ENCODE measurements at places on chromosomes 5 and 9.

DNA sequence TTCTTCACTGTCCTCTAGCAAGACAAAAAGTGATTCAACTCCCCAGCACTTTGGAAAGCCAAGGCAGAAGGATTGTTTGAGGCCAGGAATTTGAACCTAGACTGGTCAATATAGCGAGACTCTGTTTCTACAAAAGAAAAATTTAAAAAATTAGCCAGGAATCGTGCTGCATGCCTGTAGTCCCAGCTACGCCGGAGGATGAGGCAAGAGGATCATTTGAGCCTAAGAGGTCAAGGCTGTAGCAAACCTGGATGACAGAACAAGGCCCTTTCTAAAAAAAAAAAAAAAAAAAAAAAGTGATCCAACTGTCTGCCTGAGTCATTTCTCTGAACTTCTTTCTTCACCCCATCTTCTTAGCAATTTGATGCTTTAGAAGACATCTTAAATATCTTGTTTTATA is 12.4 kb downstream of the ITGA2 start:
- DNase-seq, result no peak

- DNase-seq, result no peak
Measured at GRCh38 chr5:147972076-147972840, 65.9 kb upstream of the C5orf46 start.

- DNase-seq, result no peak
Measured at GRCh38 chr9:37100327-37100726, 20.0 kb upstream of the ZCCHC7 start.

DNA sequence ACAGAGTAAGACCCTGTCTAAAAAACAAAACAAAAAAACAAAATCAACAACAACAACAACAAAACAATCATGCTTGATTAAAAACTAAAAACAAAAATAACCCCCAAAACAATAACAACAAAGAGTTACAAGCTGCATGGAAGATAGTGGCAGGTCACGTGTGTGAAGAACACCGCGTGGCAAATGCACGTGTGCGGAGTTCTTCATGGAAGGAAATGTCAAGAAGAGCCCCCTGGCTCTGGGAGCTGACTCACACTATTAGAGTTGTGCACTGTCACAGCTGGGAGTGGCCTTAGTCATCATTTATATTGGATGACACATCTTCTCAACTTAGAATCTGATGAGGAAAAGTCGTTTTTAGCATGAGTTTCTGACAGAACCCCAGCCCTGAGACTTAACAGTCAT is 110.5 kb downstream of the JMY start:
- DNase-seq, result no peak

- no peak for DNase-seq
Measured at GRCh38 chr5:11770310-11770709, 133.9 kb downstream of the CTNND2 start.

- DNase-seq, result no peak
Measured at GRCh38 chr9:116020146-116020545, 133.4 kb upstream of the PAPPA start.

DNA sequence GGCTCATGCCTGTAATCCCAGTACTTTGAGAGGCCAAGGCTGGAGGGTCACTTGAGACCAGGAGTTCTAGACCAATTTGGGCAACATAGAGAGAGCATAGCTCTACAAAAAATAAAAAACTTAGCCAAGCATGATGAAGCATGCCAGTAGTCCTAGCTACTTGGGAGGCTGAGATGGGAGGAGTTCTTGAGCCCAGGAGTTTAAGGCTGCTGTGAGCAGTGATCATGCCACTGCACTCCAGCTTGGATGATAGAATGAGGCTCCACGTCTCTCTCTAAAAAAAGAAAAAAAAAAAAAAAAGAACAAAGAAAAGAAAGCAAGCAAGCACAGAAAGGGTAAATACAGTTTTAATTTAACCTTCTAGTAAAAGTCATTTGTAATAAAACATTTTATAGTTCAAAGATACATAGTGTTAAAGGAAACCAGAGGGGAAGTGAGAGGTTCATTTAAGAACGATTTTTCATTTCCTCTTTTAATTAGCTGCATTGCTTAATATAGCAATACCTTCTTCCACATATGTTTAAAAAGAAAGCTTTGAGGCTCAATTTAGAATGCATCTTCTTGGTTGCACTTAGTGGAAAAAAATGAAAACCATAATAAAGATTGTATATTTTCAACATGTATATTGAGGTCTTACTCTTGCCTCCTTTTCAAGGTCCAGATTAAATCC is 14.9 kb downstream of the GAPT start:
- no peak for DNase-seq

DNA sequence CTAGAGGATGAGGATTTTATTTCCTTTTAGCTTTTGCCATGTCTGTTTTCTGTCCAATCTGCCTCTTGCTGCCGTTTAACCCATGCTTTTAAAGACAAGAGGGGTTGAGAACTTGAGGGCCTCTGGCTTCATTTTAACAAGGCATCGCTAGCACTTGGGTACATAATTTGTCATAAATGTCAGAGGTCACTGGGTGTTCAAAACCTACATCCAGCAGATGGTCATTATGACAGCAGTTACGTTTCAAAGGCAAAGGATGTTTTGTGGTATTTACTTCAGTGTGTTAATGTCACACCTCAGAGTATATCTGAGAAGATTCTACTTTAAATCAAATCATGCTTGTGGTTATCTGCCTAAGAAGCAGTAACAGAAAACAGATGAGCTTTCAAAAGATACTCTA is 918.3 kb downstream of the NR2F1-AS1 start:
- no peak for DNase-seq

DNA sequence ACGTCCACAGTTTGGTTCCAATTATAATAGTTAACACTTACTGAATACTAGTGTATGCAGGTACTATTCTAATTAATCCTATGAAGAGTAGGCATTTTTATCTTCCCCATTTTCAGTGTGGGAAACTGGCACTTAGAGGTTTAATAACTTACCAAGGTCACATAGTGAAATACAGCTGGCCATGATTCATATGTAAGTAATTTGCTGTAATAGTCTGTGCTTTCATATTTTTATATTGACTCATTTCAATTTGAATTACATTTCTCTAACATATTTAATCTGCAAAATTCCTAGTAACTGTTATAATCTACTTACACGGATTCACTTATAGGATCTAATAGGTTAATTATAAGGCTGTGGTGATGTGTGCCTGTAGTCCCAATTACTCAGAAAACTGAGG is 19.4 kb downstream of the CCNH start:
- DNase-seq, result no peak

DNA sequence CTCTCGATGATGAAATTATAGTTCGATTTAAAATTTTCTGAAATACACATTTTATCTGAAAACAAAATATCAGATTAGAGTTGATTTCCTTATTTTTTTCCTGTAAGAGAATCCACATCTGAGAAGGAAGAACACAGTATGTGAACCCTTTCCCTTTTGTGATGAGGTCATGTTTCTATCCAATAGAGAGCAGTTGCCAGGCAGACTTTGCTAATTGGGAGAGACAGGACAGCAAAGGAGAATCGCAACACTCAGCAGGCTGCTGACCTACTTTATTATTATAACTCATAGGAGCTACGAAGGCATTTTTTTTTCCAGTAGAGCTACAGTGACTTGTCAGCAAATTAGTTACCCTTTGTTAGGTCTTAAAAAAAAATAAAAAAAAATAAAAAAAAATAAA is 242.1 kb downstream of the HCN1 start:
- DNase-seq, result no peak

DNA sequence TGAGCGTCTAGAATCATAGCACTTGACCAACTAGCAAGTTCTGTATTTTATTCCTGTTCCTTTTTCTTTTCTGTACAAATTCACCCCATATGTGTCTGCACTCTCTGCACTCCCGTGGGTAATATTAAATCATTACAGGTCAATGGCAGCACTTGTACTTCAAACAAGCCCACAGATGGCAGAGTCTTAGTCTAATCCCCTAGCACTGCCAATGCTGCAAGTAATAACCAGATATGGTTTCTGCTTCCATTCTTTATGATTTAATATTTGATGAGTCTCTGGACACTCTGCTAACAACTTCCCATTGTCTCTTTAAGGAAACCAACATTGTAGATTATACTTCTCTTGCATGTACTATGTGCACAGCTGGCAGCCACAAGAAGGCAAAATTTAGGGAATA is 343.8 kb upstream of the CHD1 start:
- DNase-seq, result no peak

DNA sequence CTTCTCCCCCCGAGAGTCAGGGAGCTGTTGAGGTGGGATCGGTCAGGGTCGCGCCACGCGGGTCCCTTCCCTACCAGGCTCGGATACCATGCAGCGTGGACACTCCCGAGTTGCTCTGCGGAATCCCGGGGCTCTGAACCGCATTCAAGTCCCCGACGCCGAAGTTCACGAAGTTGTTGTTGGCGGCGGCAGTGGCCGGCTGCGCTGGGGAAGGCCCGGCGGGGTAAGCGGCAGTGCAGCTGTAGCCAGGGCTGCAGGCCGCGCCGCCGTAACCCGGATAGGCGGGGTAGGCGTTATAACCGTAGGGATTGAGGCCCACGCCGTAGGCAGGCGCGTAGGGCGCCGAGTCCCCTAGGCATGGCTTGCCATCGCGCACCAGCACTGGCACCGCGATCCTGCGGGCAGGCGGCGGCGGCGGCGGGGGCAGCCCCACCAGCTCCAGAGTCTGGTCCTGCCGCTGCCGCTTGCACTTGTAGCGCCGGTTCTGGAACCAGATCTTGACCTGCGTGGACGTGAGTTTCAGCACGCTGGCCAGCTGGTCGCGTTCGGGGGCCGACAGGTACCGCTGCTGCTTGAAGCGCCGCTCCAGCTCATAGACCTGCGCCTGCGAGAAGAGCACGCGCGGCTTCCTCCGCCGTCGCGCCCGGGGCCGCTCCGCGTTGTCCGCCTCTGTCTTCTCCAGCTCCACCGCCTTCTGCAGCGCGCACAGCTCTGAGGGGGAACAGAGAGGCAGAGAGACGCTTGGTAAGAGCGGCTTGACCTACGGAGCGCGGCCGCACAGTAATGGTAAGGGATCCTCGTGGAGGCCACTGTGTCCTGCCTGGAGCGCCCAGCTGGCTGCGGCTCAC is 2.3 kb downstream of the NKX2-5 start:
- no peak for DNase-seq

DNA sequence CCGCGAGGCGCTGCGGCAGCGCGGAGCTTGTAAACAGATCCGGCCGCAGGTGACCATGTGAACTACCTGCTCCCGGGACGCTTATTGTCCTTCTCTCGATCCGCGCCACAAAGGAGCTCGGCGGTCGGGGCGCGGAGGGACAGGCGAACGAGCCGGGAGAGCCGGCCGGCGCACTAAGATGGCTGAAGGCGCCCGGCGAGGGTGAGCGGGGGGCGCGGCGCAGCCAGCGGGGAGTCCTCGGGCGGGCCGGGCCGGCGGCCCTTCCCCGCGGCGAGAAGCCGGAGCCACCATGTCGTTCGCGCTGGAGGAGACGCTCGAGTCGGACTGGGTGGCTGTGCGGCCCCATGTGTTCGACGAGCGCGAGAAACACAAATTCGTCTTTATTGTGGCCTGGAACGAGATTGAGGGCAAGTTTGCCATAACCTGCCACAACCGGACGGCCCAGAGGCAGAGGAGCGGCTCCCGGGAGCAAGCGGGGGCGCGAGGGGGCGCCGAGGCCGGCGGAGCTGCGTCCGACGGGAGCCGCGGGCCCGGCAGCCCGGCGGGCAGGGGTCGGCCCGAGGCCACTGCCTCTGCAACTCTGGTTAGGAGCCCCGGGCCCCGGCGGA is 535 bp downstream of the JMY start:
- DNase-seq, result peak; percentile 24

- DNase-seq, result no peak
Measured at GRCh38 chr5:166441-167372, 24.6 kb upstream of the LRRC14B start.

DNA sequence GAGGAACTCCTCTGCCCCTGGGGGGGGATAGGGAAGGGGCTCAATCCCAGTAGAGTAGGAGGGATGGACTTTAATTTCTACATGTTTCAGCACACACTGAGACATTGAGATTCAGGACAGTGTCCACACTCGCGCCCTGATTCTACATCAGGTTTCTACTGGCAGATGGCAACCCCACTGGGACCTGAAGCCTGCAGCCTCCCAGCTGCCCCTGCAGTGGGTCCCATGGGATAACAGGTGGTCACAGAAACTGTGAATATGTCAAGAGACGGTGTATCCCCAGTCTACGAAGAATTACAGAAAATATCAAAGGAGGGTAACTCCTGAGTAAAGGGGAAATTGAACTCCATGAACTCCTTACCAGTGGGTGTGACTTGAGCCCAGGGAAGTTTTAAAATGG is 2.4 kb upstream of the TERT start:
- DNase-seq, result no peak

DNA sequence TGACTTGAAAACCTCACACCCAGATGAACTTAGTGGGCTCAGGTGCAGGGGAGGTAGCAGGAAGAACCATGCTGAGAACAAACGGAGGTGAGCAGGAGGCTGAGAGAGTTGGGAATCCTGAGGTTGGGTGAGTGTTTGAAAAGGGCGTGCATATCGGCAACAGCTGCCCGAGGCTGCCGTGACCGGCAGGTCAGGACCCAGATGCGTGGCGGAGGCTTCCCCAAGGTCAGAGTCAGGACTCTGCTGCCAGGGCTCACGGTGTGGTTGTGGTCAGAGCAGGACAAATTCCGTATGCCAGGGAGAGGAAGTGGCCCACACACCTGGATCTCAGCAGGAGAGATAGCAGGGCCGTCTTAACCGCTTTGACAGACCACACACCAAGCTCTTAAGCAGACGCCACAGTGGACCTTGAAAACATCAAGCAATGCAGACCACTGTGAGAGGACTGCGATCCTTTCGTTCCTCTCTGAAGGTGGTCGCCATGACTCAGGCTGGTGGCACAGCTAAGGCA is 43.1 kb downstream of the ADAMTS16 start:
- DNase-seq, result no peak

- no peak for DNase-seq
Measured at GRCh38 chr9:127091526-127091925, 30.9 kb downstream of the ANGPTL2 start.

- DNase-seq, result no peak
Measured at GRCh38 chr9:14432666-14433350, 118.9 kb upstream of the NFIB start.

DNA sequence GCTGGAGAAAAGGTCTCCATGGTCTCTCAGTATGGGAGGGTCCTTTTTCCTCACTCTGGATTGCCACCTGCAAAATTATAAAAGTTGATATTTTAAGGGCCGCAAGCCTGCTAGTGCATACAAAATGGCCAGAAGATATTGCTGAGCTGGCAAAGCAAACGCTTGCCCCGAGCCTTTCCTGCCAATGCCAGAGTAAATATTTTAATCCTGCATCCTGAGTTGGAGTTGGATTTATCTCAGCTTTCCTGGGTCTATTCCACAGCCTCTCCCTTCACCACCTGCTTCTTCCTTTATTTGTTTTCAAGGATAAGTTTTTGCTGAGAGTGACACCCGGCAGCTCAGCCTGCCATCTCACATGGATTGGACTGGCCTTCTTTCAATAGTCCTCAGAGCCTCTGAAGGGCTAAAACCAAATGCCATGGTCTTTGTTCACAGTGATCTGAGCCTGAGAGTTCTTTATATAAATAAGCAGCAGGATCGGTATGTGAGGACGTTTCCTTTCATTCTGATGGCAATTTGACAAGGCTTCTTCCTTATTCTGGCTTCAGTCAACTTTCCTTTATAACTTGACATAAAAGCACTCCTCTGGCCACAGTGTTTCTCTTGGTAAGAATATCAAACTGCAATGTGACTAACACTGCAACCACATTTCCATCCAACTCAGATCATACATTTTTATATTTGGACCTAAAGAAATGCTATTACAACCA is 170.1 kb downstream of the ADAMTS12 start:
- no peak for DNase-seq
